ENCODE measurements at places on chromosomes 12 and 14.

DNA sequence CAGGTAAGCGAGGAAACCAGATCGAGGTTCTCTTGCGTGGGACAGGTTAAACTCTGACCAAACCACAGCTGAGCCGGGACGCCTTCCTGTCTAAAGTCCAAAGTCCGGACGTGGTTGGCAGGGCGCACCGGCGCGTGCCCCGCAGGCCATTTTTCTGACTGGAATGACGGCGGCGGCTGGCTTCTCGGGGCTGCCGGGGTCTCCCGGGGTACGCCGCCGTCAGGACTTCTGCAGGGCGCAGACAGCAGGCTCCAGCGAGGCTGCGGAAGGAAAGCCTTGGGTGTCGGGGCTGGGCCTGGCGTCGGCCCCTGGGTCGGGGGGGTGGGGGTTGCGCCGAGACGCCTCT lies 32.8 kb downstream of the MIA2 start:
- DNase-seq, result peak; percentile 79

- DNase-seq, result no peak
Measured at GRCh38 chr12:18522806-18523205, 215.0 kb downstream of the PLCZ1 start.

DNA sequence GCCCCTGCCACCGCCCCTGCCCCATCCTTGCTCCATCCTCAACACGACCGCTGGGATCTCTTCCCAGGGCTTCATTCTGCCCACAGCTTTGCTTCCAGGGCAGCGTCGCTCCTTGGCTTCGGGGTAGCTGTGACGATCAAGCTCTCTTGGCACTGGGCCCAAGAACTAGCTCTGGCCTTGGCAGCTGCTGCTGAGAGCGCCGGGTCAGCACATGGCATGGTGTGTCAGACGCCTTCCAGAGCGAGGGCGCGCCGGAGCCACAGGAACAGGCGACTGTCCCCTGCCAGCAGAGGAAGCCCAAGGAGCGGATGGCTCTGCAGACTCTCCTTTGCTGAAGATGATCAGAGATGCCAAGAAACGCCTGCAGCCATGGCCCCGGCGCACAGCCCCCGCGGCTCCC lies 15.9 kb downstream of the RAB35 start:
- DNase-seq, result peak; percentile 38

GRCh38 chr14:91509083-91509877 lies 830 bp downstream of the PPP4R3A start:
- peak; percentile 52 for DNase-seq

DNA sequence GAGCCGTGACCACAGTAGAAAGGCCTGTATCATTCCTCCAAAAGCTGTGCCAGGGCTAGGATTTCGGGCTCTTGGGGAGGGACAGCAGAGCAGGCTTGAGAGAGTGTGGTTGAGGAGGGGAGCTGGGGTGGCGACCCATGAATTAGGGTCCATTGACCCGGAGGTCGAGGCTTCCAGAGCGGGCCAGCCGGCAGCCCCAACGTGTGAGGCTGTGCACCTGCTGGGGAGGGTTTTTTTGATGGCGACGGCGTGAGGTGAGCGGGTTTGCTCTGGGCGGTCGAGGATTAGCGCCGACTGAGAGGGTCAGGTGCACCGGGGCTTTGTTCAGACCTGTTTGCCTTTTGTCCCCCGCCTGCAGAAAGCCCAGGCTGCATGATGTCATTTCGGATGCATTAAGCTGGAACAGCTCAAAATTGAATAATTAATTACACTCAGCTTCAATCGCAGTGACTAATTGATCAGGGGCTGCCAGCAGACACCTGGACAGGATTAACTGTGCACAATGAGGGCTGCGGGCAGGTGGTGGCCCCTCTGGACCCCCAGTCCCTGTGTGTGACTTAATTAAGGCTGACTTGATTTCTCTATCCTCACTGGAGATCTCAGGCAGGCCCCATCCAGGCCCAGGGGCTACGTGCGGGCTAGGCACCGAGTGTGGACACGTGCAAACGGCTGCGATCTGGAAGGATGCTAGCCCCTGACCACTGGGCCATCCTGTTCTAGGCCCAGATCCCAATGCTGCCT lies 42.1 kb upstream of the MEG3 start:
- no peak for DNase-seq

GRCh38 chr12:13359636-13360035 lies 163.1 kb downstream of the EMP1 start:
- DNase-seq, result no peak

DNA sequence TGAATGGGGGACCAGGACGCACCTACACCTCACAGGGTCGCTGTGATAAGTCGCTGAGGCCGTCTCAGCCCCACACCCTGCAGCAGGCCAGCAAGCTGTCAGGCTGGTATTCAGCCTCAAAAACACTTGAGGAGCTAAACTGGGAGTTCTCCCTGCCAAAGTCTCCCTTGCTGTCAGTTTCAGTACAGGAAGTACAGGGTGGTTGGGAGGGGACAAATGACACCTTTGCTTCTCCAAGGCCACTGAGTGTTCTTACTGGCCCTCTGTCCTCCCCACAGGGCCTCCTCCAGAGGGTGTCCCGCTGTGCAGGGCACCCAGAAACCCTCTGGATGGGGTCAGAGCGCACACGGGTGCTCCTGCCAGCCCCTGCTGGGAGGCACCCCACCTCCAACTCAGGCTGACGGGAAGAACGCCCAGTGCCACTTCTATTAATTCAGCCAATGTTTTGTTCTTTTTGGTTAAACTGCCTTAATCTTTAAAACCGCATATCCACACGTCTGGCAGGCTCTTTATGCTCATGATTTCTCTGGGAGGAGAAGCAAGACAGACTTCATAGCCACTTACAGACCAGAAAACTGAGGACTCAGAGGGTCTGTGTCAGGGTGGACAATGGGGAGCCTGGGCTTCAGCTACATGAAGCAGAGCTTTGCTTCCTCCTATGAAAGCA lies 75.9 kb downstream of the ITPK1 start:
- no peak for DNase-seq

GRCh38 chr12:122849352-122850047 lies 14.2 kb downstream of the HIP1R start:
- DNase-seq, result no peak

DNA sequence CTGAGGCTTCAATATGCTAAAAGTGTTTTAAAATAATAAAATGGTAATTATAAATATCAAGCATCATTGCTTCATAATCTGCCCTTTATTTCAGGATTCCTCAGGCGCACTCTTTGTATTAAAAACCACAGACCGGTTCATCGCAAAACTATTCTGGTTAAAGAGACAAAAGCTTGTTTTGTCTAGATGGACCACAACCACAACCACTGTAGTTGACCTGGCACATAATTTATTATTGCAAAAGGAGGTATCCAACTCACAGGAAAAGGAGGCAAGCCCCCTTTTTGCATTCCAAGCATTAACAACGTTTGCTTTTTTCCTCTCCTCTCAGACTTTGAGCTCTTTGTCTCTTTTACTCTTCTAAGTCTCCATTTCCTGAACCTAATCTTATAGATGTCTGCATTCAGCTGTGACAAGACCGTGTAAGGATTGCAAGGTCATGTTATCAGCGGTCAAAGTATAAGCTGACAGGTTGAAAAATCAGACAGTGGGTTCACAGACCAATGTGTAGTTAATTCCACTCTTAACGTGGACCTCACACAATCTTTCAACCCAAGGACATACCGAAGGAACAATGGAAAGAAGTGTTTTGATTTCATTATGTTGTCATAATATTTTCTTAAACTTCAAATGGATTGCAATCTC lies 1057.6 kb downstream of the GALC start:
- peak; percentile 12 for DNase-seq

DNA sequence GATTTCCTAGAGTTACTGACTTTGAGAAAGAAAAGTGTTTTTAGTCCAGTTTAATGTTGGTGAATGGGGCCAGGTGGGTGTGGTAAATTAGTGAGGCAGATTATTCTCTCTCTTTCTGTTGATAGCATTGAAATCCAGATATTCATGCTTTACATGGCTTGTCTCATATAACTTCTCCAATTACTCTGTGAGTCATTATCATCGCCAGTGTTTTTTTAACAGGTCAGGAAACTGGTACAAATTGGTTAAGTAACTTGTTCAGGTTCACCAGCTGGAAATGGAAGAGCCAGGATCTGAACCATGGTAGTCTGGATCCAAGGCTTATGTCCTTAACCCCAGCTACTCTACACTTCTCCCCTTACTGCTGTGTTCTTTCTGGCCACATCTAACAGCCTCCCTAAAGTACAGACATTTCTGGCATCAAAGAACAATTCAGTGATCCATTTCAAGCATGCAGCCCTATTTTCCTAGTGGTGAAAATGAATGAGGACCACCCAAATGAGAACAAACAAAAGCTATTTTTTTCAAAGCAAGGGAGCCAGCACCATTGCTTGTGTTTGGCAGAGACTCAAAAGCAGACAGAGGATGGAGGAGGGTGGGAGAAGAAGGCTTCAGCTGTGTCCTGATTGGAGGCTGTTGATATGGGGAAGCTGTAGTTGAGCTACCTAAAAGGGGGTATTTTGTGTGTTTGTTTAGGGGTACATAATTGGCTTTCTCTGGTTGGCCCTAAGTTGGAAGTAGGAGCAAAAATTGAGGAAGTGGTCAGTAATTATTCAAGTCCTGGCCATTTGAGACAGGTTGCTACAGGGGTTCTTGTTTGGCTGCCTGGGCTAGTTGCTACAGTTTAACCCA lies 1.7 kb downstream of the IRAK3 start:
- DNase-seq, result no peak

All from GM03348 (cell line).